ENCODE measurements at places on chromosomes 16 and 17. TPM values are rescaled to one million over a fixed set of nuclear protein-coding genes. Genes with fewer than 3 reads are reported as not detected.

MYH3 gene
- 3.2 TPM for total RNA-seq

SCGB1C2 gene
- not detected for total RNA-seq

HOXB1 gene
- total RNA-seq: not detected

TRPV3 gene
- 0.37 TPM for total RNA-seq

DNA sequence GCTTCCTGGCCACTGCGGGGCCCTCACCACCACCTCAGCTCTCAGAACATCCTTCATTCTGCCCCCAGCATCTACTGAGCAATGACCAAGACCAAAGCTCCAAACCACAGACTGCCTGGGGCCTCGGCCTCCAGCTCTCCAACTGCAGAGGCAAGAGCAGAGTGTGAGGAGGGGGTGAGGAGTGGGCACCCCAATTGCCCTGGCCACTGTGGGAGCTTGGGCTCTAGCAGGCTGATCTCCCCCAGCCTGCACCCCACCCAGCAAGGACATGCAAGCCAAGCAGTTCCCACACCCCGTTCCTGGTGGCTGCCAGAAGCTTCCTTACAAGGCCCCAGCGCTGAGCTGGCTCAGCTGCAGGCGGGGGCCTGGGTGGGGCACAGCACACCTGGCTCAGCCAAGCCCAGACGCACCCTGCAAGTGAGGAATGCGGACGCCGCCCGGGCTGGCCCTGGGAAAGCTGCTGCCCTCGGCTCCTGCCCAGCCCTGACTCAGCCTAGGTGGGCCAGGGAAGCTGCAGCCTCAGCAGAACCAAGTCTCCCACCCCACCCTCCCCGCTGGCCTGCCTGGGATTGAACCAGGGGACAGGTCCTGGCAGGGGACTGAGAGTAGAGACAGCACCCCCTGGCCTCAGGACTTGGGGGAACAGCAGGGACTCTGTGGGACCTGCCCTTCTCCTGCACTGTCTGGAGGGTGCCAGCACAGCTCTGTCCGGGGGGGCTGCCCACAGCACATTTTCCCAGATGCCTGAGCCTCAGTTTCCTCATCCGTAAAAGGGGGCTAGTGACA lies 29.7 kb upstream of the KRT17 start:
- no peak for DNase-seq
- H3K27ac ChIP-seq: no peak overlapping the region
- no peaks in the 10 kb centered on the region for H3K4me1 ChIP-seq
- H3K4me3 ChIP-seq: no peak overlapping the region
- H3K27me3 ChIP-seq: no peaks in the 10 kb centered on the region

DNA sequence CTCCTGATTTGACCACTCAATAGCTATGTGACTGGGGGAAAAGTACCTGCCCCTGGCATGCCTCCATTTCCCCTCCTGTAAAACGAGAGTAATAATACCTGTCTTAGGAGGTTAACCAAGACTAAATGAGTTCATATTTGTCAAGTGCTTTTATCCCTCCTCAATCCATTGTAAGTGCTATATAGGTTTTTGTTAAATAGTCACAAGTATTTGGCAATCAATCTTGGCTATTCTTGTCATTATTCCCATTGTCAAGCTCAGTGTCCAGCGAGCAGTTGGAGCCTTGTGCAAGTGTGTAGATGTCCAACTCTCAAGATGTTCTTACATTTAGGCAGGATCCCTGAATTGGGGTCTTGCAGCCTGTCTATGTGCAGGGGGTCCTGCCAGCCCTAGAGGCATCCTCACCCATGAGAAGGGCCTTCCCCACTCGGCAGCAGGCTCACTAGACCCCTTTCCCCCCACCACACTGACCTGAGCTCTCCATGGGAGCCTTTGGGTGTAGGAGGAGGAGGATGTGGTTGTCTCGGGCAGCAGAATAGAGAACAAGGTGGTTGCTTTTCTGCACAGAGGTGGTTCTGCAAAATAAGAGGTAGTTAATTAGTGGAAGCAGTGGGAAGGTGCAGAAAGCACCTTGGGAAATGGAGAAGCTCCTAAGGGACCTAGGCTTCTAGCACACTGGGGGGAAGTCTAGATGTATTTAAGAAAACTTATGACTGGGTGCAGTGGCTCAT lies 18.0 kb downstream of the PIK3R6 start:
- H3K4me3 ChIP-seq: no peak overlapping the region
- peaks cover 22% of the 10 kb centered on the region for H3K4me1 ChIP-seq
- DNase-seq: no peak
- no peaks in the 10 kb centered on the region for H3K27me3 ChIP-seq
- peaks cover 65% of the 10 kb centered on the region for H3K36me3 ChIP-seq

DNA sequence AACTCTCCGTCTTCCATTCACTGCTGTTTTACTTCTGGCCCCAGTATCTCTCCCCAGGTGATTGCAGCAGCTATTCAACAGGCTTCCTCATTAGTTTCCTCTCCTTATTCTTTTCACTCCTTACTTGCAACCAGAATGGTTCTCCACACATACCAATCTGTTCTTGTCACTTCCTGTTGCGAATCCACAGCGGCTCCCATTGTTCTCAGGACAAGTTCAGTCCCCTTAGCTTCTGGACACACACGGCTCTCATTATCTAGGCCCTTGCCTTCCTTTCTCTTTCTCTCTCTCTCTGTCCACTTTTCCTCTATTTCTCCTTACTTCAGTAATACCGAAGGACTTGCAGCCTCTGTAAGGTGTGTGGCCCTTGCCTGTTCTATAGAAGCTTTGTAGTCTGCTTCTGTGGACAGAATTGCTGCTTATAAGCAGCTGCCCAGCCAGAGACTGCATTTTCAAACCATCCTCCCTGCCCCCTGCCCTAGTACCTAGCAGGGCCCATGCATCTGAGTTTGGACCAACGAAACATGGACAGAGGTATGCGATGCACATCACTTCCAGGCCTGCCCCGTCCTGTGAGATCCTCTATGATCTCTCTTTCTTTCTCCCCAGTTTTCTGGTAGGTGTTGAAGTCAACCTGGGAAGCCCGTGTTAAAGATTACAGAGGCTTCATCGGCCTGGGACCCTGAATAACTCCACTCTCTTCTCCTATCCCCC lies 45.7 kb downstream of the VAT1L start:
- H3K27ac ChIP-seq: no peak overlapping the region
- DNase-seq: no peak
- H3K4me1 ChIP-seq: no peaks in the 10 kb centered on the region
- no peak overlapping the region for H3K4me3 ChIP-seq
- H3K27me3 ChIP-seq: no peaks in the 10 kb centered on the region

- no peaks in the 10 kb centered on the region for H3K27me3 ChIP-seq
- no peaks in the 10 kb centered on the region for H3K36me3 ChIP-seq
- no peaks in the 10 kb centered on the region for H3K4me1 ChIP-seq
- no peak for DNase-seq
- no peak overlapping the region for H3K27ac ChIP-seq
These were observed 2142.7 kb downstream of the TP53TG3F start for GRCh38 chr16:35602116-35602515.

DNA sequence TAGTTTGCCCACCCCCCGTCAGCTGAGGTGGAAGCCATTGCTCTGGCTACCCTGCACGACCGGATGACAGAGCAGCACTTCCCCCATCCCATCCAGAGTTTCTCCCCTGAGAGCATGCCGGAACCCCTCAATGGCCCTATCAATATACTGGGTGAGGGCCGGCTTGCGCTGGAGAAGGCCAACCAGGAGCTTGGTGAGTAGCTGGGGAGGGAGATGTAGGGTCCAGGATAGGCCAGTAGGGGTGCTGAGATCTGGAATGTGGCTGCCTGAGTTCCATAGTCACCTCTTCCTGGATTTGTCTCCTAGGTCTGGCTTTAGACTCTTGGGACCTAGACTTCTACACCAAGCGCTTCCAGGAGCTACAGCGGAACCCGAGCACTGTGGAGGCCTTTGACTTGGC lies 6.4 kb downstream of the PFAS start:
- H3K4me3 ChIP-seq: no peak overlapping the region
- no peak overlapping the region for H3K27ac ChIP-seq
- peaks cover 36% of the 10 kb centered on the region for H3K36me3 ChIP-seq
- DNase-seq: no peak

DNA sequence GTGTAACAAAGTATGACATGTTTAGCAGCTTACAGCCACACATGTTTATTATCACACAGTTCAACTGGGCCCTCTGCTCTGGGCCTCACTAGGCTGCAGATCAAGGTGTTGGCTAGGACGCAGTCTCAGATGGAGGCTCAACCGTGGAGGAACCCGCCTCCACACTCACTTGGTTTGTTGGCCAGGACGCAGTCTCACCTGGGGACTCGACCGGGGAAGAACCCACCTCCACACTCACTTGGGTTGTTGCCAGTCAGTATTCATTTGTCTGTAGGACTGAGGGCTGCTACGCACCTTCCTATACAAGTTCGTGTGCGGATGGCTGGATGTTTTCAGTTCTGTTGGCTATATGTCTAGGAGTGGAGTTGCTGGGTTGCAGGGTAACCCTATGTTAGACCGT lies 240.7 kb upstream of the CIBAR2 start:
- no peaks in the 10 kb centered on the region for H3K36me3 ChIP-seq
- H3K4me3 ChIP-seq: no peak overlapping the region
- no peak for DNase-seq
- no peaks in the 10 kb centered on the region for H3K4me1 ChIP-seq
- H3K27me3 ChIP-seq: no peaks in the 10 kb centered on the region

DNA sequence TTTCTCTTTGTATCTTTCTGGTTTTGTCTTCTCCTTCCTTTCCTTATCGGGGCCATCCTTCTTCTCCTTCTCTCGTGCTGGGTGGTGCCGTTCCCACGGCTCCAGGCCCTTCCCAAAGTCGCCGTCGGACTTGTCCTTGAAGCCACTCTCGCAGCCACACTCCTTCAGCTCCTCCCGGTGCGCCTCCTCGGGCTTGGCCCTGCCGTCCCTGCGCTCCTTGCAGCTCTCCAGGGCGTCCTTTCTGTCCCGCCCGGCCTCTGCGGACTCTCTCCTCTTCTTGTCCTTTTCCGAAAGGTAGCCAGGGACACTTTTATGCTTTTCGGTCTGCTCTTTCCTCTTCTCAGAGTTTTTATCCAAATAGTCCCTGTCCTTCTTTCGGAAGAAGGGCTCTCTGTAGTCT lies 65.9 kb downstream of the ZNF778 start:
- no peak for DNase-seq
- H3K36me3 ChIP-seq: peaks cover 22% of the 10 kb centered on the region
- no peaks in the 10 kb centered on the region for H3K4me1 ChIP-seq
- H3K27ac ChIP-seq: no peak overlapping the region
- no peaks in the 10 kb centered on the region for H3K27me3 ChIP-seq

GRCh38 chr16:54389836-54390494 lies 103.4 kb upstream of the IRX3 start:
- H3K4me3 ChIP-seq: no peak overlapping the region
- DNase-seq: no peak
- no peak overlapping the region for H3K27ac ChIP-seq
- no peaks in the 10 kb centered on the region for H3K36me3 ChIP-seq
- no peaks in the 10 kb centered on the region for H3K4me1 ChIP-seq

GRCh38 chr17:42997390-42997983 lies 732 bp upstream of the RPL27 start:
- peak overlapping the region; percentile 96 for H3K4me3 ChIP-seq
- H3K36me3 ChIP-seq: peaks cover 57% of the 10 kb centered on the region
- peak overlapping the region; percentile 99 for H3K27ac ChIP-seq
- no peak for DNase-seq
- H3K27me3 ChIP-seq: no peaks in the 10 kb centered on the region
- H3K4me1 ChIP-seq: peaks cover 32% of the 10 kb centered on the region

- peaks cover 41% of the 10 kb centered on the region for H3K4me1 ChIP-seq
- no peaks in the 10 kb centered on the region for H3K27me3 ChIP-seq
- DNase-seq: no peak
- peak overlapping the region; percentile 92 for H3K27ac ChIP-seq
These were observed 1.5 kb downstream of the XPO6 start for GRCh38 chr16:28210264-28210663.

- peaks cover 12% of the 10 kb centered on the region for H3K4me1 ChIP-seq
- H3K27me3 ChIP-seq: peaks cover 13% of the 10 kb centered on the region
- H3K27ac ChIP-seq: no peak overlapping the region
- H3K4me3 ChIP-seq: no peak overlapping the region
These were observed 127.9 kb downstream of the AXIN2 start for GRCh38 chr17:65433592-65433991.

GRCh38 chr16:590188-590814 lies 435 bp downstream of the RAB40C start:
- DNase-seq: no peak
- H3K27ac ChIP-seq: peak overlapping the region; percentile 65
- peak overlapping the region; percentile 79 for H3K4me3 ChIP-seq

DNA sequence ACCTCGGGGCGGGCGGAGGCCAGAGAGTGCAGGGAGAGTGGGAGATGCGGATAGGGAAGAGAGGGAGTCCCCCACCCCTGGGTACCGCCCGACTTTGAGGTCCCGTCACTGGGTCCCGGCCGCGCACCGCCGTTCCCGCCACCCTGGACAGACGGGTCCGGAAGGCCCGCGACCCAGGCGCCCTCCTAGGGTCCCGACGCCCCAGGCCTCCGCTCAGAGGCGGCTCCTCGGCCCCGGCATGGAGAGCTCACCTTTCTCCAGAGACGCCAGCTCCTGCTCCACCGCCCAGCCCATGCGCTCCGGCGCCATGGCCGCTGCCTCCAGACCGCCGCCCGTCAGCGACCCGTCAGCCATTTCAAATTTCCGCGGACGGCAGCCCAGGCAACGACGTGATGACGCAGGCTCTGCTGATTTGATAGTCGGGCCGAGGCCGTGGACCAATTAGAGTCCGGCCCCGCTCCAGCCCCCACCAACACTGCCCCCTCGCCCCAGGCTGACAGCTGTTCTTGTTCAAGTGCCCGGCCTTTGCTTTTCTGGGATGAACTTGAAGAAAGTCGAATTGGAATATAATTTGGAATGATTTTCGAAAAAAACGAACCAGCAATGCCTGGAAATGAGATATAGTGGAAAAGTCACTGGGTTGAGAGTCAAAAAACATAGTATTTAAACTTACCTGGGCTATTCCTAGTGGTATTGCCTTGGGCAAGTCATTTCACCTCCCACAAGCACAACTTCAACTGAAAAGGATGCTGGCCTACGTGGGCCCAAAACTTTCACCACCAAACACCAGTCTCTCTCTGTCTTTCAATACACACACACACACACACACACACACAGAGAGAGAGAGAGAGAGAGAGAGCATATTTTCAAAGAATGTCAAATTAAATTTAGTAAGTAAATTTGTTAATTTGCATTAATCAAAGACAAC lies at the start of gene SHCBP1:
SHCBP1 (minus strand) TSS at position 374 of the 928 bp plus-strand sequence; CDS start at position 354, 20 bp downstream.
- peak; percentile 91 for DNase-seq
- H3K27me3 ChIP-seq: no peaks in the 10 kb centered on the region
- peaks cover 25% of the 10 kb centered on the region for H3K4me1 ChIP-seq
- H3K4me3 ChIP-seq: peak within 1 kb of the TSS; percentile 95
- peak within 1 kb of the TSS; percentile 98 for H3K27ac ChIP-seq

DNA sequence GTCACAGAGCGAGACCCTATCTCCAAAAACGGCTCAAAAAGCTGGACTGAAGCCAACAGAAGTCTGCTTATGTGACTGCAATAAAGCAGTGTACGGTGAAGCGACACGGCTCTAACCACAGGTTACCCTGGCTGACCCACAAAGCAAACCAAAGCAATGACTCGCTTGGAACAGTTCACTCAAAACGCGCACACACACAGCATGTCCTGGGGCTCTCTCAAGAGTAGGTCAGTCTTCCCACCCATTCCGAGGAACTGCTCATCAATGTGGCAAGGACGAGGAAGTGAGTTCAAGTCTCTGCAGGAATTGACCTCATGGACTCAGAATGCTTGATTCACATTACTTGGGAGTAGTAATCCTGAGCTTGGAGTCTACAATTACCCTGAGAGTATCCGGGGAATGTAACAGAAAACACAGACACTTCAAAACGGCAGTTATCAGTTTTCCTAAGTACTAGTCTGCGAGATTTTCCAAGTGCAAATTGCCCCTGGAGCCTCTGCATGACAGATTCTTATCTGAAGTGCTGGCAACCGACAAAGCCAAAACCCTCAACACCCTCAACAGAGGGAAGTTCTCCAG lies 25.4 kb downstream of the PELP1 start:
- H3K27ac ChIP-seq: peak overlapping the region; percentile 26
- H3K4me1 ChIP-seq: peaks cover 17% of the 10 kb centered on the region
- no peak overlapping the region for H3K4me3 ChIP-seq
- H3K36me3 ChIP-seq: peaks cover 51% of the 10 kb centered on the region
- no peaks in the 10 kb centered on the region for H3K27me3 ChIP-seq
